Esophagus squamous epithelium (tissue), 5 donors: ENCODE measurements at places on chromosomes 1 and 21.

DNA sequence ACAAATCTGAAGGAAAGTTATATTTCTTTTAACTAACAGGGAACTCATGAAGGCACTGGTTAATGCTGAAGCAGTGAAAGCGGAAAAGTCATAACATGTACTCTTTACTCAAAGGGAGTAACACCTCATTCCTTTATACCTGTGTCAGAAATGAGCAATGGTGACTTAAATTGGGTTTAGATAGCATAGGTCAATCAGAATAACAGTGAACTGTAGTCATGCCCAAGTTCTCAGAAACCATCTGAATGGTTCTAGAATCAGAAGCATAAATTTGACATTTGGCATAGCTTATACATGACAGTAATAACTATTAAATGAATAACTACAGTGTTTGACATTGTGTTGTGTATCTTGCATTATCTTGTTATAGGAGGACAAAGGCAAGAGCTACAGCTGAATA lies 382.0 kb downstream of the NUF2 start:
- no peak for DNase-seq

GRCh38 chr1:150881331-150882070 lies 5.1 kb upstream of the ARNT start:
- DNase-seq, result no peak

- DNase-seq, result no peak
Measured at GRCh38 chr21:43895196-43895595, 30.2 kb downstream of the AGPAT3 start.

DNA sequence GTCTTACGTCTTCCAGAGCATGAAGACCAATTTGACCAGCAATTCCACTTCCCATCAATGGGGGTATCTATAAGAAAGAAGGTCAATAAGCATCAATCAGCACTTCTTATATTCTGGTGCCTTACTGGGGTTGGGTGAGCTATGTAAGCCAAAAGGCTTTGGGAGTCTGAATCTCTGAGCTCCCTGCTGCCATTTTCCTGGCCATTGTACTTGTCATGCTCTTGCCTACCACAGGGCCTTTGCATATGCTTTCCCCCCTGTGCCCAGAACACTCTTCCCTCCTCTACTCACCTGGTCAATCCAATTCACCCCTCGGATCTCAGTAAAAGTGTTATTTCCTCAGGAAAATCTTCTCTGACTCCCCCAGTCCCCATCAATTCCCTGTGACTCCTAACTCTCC lies 36.3 kb downstream of the C8B start:
- DNase-seq, result no peak

DNA sequence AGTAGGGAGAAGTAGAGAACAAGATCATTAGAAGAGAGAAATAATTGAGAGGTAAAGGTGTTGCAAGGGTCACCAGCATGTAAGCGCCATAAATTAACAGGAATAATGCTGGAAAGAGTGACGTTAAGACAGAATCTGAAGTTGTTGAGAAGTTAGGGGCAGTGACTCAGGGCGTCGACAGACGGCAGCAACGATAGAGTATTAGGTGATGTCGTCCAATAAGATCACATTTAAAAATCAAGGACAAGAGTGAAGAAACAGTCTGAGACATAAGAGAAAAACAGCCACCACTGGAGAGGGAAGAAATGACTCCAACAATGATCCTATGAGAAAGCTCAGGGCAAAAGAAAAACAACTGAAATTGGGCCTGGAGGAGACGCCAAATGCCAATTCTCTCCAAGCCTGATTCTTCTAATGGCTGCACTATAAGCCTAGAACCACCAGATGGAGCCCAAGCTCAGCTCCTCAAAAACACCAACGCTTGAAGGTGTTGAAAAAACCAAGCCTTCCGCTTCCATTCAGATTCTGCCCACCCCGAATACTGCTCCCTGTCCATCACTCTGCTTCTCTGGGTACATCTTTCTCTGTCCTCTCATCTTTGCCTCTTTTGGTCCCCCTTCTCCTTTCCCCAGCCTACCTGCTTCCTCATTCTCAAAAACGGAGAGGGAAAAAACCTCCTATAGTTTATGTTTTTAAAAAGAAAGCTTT lies 70.0 kb downstream of the LUZP1 start:
- DNase-seq, result no peak

DNA sequence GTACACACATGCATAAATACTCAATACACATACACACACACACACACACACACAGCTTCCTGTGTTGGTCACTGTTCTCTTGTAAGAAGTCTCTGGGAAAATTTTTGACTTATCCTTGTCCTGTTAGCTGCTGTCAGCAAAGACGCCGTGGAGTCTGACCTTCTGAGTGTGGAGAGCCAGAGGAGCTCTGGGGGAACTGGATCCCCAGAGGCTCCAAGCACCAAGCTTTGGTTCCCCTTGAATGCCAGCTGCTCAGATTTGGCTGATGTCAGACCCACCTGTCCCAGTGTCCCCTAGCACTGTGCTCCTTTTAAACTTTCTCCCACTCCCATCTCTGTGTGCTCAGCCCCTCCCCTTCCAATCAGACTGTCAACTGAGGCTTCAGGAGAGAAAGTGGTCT lies 319.1 kb downstream of the CAMTA1 start:
- no peak for DNase-seq

GRCh38 chr1:53929246-53929960 lies 16.1 kb downstream of the IFT25 start:
- DNase-seq, result no peak

- DNase-seq, result no peak
Measured at GRCh38 chr1:76763738-76764137, 103.5 kb upstream of the ST6GALNAC5 start.

DNA sequence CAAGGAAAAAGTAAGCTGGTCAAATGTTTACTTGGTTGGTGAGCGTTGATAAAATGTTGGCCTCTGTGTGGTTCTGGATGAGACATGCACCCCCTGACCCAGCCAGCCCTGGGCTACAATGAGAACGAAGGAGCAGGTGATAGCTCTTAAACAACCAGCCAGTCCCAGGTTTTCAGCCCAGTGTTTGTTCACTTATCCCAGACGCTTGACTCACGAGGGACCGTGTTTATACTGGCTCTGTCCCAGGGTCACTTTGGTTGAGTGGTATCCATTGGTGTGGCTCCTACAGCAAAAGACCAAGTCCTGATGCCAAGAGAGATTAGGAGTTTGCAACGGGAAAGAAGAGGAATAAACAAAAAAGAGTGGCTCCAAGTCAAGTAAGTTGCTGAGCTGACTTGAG lies 86.9 kb downstream of the KCNJ15 start:
- DNase-seq, result no peak

DNA sequence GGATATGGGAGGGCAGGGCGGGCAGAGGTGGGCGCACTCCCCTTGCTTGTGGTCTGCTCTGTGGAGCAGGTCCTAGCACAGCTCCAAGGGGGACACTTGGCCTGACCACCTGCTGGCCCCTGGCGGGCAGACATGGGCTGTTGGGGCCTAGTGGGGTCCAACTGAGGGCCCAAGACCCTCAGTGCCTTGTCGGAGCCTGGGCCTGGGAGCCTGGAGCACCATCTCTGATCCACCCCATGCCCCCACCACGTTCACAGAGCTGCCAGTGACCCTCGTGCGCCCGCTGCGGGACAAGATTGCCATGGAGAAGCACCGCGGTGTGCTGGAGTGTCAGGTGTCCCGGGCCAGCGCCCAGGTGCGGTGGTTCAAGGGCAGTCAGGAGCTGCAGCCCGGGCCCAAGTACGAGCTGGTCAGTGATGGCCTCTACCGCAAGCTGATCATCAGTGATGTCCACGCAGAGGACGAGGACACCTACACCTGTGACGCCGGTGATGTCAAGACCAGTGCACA lies 70.6 kb downstream of the OBSCN start:
- DNase-seq, result no peak

DNA sequence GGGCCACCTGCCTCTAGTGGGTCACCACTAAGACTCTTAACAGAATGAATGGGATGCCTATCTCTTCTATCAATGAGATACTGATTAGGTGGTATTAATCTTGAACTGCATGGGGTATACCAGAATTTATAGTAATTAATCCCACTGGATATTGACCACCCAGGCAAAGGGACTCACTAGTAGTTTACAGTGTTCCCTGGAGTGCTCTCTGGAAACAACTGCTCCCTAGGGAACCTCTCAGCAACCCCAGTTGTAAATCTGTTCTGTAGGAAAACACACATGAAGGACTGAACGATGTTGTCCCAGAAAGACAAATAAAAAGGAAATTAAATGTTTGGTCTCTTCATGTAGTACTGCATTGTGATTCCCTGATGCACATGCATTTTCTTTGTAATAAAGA lies 430.5 kb downstream of the HLX start:
- DNase-seq, result no peak

GRCh38 chr1:179743679-179744400 lies 749 bp downstream of the FAM163A start:
- no peak for DNase-seq

DNA sequence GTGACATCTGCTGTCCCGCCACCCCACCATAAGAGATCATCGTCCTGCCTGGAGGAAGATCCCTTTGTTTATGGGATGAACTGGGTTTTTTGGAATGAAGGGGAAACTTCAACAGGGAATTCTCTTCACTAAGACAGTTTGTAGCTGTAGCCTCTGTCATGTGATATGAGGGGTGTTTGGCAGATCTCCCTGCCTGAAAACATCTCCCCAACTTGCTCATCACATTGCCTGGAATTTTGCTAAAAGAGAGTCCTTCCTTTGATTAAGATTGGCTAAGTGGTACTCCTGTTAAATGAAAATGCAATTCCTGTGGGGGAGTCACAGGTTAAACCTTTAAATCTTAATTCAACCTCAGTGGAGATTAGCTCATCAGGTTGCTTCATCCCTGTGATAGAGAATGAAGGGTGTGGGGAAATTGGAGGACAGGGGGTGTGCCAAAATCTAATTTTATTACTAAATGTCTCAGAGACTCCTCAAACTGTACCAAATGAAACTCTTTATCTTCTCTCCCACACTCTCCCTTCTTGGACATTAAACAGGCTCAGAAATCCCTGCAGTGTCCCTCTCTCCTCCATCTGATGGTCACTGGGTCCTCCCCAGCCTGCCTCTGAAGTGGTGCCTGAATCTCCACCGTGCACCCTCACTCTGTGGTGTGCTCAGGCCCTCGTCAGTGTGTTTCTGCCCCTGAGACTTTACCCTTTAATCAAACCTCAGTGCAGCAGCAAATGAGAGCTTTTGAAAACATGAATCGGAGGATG lies 54.8 kb downstream of the IER5 start:
- no peak for DNase-seq

DNA sequence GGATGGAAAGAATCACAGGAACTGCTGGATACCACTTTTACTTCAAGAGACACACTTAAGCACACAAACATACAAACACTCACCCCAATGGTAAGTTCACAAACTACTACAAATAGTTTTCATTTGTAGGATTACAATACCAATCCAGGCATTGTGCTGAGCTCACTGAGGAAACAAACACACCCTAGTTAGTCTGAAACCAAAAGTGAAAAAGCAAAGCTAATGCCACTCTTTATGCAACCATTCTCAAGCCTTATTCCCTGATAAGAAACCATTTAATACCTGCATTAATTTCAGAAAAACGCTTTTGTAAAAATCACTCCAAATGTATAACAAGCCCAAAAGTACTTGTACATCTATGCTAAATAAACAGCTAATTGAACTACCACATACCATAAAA lies 38.3 kb downstream of the RNF115 start:
- DNase-seq, result no peak

- DNase-seq, result no peak
Measured at GRCh38 chr1:118927427-118928187, 60.5 kb downstream of the TBX15 start.

DNA sequence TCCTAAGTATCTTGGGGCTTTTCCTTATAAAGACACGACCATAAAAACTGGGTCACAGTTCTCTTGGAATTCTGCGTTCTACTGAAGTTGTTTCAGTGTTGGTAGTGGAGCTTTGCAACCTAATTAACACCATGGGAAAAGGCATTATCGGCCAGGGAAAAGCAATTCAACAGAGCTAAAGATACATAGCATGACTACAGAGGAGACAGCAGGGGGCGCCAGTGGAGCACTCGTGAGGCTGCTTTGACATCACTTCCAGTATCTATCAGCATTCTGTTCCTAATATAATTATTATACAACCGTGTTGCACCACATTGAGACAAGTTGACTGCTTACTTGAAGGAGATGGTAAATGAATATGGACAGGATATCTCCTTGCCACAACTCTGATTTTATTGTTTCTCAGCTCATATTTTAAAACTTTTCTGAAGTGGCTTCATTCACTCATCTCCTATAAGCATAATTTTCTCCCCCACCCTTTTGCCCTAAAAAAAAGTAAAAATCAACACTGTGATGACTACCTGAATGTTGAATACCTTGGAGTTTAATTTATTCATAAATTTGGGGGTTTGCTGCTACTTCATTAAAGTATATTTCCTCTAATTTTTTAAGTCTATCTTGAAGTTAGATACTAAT lies 39.4 kb downstream of the ZP4 start:
- no peak for DNase-seq

DNA sequence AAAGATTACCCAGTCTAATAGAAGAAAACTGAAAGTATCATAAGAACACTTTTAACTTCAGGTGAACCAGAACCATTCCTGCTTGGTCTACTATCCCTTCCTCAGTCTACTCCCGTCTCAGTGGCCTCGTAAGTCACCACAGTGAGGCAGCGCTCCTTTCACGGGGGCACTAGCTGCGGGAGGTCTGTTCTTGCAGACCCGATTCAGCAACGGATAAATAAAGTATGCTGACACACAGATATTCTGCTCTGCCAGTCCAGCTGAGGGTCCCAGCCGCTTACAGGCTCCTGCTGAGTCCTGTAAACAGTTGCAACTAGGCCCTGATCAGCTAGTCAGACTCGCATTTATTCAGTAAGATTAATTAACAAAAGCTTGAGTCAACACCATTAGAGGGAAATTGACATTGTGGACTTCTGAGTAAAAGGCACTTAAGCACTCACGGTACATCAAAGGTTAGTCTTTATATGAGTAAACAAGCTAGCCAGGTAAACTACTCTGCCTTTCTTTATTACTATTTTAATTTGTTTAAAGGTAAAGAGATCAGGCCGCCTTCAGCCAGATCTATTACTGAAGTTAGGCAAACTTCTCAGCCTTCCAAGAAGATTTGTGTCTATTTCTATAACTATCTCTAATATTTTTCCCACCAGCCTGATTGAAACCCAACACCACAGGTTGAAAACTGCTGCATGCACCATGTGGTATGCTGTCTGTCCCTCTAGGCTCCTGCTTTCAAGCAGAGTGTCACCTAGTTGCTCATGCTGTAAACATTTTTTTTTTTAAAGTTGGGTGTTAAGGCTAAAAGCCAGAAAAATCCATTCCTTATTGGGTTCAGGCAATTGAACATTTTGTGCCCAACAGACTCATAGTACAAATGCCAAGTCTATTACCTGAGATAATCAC lies 87.7 kb downstream of the INTS7 start:
- no peak for DNase-seq

DNA sequence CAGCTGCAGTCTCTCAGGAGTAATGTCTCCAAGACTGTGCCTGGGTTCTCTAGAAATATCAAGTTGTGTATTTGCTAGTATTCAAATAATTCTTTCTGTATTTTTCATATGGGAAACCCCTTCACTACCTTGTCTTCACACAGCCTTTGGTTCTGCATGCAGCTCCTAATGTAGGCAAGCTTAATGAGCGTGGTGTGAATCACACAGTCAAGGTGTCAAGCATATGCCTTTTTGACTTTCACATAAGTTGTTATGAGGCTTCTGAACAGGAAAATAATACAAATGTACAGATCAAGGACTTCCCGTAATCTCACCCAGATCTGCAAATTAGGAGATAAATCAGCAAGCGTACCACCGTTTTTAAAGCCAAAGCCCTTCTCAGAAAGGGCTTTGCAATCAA lies at the start of gene FCRL3:
FCRL3 (minus strand) TSS at position 38 of the 400 bp plus-strand sequence. CDS start 280 bp downstream, outside the sequence.
- no peak for DNase-seq
